ENCODE measurements at places on chromosomes 6 and 20.
A peak's percentile ranks its signal among the peaks of the same experiment; 100 is the strongest.

DNA sequence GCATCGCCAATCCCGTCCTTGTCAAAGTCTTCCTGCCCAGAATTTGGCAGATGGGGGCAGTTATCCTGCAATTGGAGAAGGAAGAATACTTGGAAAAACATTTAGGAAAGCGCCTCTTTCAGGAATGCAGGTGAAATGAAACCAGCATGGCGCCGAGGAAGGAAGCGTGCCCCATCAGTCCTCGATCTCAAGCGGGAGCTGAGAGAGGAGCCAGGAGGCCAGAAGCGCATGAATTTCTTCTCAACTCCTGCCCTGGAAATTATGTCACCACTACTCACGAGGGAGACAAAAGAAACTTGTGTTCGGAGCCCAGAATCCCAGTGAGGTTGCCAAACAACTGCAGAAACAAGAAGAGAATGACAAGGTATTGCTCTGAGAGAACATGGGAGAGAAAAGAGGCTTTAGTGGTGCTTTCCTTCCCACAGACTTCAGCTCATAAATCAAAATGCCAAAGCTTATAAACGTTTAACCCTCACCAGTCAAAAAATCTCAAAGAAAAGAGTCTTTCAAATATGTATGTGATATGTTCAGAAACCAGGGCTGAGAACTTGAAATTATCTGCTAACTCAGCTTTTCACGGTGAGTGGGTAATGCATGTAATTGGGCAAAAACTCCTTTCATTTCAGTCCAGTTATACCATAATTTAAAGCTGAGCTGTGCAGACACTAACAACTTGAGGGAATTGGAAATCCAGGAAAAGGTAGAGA lies 23.9 kb downstream of the THBS2 start:
- DNase-seq, result no peak

GRCh38 chr20:32052778-32053362 lies 828 bp downstream of the HCK start:
- DNase-seq, result no peak

DNA sequence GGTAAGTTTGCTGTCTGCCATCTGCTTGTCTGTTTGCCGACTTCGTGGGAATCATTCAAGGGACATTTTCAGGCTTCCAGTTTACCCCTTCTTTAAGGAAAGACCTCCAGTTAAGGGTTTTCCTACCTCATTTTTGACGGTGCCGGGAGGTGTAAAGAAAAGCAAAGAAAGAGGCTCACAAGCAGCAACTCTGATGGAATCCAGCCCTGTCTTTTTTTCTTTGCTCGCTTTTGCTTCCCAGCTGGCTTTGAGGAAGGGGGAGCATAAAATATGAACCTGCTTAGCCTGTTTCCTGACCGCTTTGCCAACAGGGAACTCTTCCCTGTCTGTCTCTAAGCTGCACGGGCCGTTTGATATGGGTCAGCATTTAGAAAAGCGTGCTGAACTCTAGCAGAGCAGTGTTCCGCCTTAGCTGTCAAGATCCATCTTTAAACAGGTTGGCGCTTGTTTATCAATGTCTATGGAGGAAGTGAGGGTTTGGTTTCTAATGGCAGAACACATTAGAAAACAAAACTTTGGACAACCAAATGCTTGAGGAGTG lies 13.8 kb downstream of the SYTL3 start:
- no peak for DNase-seq

GRCh38 chr6:127514773-127515227 lies 4.3 kb downstream of the MTCL3 start:
- DNase-seq, result peak; percentile 28

DNA sequence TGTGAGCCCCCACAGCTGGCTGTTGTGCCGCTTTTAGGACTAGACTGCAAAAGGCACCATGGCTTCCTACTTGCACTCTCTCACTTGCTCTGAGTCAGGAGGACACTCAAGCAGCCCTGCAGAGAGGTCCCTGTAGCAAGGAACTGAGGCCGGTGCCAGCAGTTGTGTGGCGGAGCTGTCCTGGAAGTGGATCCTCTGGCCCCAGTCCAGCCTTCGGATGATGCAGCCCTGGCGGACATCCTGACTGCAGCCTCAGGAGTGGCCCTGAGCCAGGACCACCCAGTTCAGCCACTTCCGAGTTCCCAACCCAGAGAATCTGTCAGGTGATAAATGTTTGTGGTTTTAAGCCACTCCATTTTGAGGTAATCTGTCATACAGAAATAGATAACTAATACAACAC lies 17.5 kb downstream of the CTCFL start:
- no peak for DNase-seq

DNA sequence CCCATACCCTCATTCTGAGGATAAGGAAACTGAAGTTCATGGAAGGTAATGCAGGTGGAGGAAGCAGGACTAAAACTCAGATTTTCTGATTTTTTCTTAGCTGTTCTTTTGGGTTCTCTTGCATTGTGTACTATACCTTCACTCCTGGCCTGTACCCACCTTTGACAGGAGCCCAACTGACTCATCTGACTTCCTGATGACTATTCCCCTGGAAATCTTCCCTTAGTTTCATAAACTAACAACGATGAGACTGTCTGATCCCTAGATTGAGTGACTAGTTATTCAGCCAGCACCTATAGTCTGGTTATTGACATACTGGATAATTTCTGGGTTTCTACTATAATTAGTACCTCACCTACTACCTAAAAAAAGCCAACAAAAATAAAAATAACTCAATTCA lies 10.1 kb downstream of the CRYBG1 start:
- no peak for DNase-seq

- DNase-seq, result no peak
Observed at GRCh38 chr20:52924411-52925271, 47.5 kb upstream of the TSHZ2 start.

DNA sequence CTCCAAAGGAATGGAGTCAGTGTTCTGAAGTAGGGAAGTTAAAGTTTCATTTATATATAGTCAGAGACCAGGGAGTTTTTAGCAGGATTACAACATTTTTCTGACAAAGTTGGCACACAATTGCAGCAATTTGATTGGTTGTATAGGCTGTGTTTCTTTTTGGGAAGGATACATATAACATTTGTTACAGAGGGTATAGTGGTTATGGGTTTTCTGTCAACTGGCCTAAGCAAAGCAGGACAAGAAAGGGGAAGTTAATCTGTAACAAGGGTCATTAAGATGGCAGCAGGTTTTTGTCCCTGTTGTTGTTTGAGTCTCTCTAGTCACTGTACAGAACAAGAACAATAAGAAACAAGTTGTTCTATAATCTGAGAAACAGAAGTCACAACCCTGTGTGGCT lies 41.4 kb downstream of the TPD52L1 start:
- DNase-seq, result no peak

- DNase-seq, result no peak
Observed at GRCh38 chr6:159103396-159104162, 58.8 kb upstream of the TAGAP start.

DNA sequence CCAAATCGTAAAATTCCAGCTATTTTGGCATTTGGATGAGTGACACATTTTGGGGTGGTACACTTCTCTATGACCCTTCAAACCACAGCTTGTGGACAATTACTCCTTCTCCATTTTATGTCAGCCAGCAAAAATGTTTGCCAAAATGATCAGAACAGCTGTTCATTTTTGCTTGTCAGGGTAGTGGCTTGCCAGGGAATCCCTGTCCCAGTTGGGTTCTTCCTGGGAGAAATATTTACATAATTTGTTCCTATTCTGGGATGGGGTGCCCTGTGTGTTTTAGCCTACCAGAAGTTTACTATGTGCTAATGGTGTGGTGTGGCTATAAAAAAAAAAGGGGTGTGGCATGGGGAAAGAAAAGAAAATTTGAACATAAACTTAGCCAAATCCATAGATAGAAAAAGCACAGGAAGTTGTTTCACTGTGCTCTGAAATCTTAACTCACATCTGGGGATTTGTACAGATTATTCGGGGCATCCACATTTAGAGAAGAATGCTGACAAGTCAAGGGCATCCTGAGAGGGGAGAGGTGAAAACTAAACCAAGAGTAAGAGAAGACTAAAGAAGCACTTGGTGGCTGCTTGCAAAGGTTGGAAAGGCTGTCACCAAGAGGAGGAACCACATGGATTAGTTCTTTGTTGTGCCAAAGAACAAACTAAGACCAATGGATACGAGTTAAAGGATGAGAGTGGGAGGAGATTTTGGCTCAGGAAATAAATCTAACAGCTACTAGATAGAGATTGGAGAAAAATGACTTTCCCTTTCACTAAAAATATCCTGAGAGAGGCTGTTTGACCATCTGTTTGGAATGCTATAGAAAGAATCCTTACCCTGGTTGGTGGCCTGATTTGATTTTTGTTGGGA lies 55.2 kb upstream of the RBM24 start:
- DNase-seq, result no peak

GRCh38 chr20:40578961-40579360 lies 110.1 kb downstream of the MAFB start:
- no peak for DNase-seq

- DNase-seq, result no peak
Observed at GRCh38 chr6:100959280-100959679, 78.2 kb upstream of the ASCC3 start.

GRCh38 chr6:157143171-157143889 lies 180.0 kb downstream of the TMEM242 start:
- DNase-seq, result peak; percentile 82

DNA sequence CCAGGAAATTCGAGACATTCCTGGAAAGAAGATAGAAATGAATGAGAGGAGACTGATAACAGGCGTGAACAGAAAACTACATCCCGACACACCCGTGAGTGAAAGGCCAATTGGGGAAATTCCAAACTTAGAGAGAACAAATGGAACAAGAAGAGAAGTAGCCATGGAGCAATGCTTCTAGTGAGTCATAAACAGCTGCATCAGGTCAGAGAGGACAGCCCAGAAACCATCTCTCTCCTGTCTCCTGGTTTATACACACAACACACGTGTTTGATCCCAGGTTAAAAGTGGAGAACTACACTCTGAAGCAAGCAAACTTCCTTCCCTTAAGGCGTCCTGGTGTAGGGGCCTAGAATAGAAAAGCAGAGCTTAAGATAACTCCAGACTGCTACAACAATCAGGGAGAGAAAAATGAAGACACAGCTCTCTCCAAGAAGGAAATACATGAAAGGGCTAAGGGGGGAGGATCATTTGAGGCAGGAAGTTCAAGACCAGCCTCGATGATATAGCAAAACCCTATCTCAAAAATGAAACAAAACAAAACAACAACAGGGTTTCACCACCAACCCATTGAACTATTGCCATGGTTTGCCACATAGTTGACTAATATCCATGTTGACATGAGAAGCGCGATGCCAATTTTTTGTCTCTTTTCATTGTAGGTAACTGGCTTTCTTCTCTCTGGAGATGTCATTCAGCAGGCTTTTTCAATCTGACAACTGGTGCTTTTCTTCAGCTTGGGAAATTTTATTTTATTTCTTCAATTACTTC lies 26.9 kb downstream of the NRN1 start:
- no peak for DNase-seq

- no peak for DNase-seq
Observed at GRCh38 chr6:12592634-12593033, 123.9 kb upstream of the PHACTR1 start.

DNA sequence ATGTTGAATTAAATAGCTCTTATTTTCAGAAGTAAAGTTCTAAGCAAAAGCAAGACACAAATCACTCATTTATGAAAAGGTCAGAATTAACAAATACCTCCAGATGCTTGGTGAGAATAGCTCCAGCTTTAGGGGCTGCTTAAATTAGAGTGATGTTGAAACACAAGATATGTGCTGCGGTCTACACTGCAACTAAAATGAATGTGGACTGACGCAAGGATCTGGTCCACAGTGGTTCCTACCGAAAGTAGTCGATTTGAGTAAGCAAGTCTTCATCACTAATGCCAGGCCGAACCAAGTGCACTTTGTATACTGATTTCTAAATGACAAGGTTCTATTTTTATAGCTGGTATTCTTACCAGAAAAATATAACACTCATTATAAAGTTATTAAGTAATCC lies 96.3 kb downstream of the PRDM1 start:
- DNase-seq, result no peak

- peak; percentile 75 for DNase-seq
Observed at GRCh38 chr20:32470025-32470861, 112.1 kb downstream of the ASXL1 start.

DNA sequence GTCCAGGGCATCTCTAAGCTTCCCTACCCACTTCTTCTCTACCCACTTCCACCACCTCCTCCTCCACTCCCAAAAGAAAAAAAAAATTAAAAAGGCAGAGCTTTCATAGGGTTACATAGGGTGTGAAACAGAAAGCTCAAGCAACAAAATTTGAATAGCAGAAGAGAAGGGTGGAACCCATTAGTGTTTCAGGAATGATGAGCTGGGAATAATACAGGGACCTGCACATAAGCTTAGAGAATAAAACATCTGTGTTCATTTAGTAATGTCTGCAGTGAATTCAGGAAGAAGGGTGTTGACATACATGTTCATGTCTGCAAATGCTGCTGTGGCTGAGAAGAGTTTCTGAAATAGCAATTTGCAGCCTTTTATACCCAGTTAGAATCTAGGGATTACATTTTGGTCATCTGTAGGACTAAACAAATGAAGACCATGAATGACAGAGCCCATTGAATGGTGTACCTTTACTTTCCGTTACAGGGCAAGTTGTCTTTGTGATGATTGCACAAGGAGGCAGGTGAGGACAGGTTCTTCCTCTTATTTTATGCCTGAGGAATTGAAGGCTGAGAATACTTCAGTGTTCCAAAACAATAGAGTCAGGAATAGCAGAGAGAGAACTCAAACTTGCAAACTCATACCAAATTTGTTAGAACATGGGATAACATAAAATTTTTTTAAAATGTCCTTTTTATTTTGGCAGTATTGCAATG lies 975.1 kb downstream of the TFAP2A start:
- DNase-seq, result no peak

GRCh38 chr6:107103082-107103481 lies 12.2 kb downstream of the BEND3 start:
- no peak for DNase-seq

DNA sequence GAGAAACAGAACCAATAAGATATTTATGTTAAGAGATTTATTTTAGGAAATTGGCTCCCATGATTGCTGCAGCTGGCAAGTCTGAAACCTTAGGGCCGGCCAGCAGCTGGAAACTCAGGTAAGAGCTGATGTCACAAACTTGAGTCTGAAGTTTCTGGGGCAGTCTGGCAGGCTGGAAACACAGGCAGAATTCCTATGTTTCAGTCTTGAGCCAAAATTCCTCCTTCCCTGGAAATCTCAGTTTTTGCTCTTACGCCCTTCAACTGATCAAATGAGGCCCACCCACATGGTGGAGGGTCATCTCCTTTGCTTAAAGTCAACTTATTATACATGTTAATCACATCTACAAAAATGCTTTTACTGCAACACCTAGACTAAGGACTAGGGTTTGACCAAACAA lies 184.1 kb downstream of the SOD2 start:
- no peak for DNase-seq

All from SK-N-SH (cell line).